ENCODE measurements at places on chromosomes 3 and 15.
A peak's percentile ranks its signal among the peaks of the same experiment; 100 is the strongest.

- DNase-seq, result no peak
Observed at GRCh38 chr3:139251529-139251928, 92.3 kb upstream of the MRPS22 start.

- DNase-seq, result no peak
Observed at GRCh38 chr3:100389025-100389424, 11.9 kb downstream of the TOMM70 start.

- DNase-seq, result no peak
Observed at GRCh38 chr3:37520907-37521341, 340.8 kb upstream of the CTDSPL start.

DNA sequence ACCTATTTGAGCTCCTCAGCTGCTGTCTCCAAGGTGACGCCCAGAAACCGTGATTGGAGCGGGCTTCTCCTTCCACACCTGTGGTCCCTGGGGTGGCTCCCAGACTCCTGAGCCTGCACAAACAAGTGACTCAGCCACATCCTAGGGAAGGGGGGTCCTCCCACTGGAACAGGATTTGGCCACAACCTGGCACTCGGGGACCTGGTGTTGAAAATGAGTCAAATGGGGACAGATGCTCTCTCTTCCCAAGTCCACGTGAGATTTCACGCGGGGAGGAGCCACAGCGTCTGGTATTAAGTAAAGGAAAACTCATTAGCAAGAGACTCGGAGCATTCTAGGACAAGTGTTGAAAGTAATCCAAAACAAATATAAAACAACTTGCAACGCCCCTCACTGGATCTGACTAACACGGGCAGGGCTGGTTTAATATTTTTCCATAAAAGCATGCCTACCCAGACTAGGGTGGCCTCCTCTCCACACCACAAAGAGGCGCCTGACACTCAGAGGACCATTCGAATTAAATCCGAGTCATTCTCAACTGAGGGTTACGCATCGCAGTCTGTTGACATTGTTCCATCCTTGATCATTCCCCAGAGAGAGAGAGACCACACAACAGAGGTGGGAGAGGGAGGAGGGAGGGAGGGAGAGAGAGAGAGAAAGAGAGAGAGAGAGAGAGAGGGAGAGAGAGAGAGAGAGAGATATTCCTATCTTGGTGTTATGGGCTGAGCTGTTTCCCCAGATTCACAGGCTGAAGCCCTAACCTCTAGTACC lies 74.4 kb downstream of the MGLL start:
- peak; percentile 77 for DNase-seq
